ENCODE measurements at places on chromosomes 5 and 9.
A peak's percentile ranks its signal among the peaks of the same experiment; 100 is the strongest.

- no peak for DNase-seq
Measured at GRCh38 chr5:110324876-110325275, 401.6 kb downstream of the TMEM232 start.

- DNase-seq: no peak
Measured at GRCh38 chr5:154482528-154483449, 4.8 kb upstream of the HAND1 start.

GRCh38 chr9:130028493-130029222, 14.3 kb downstream of the FNBP1 start:
- DNase-seq: no peak

DNA sequence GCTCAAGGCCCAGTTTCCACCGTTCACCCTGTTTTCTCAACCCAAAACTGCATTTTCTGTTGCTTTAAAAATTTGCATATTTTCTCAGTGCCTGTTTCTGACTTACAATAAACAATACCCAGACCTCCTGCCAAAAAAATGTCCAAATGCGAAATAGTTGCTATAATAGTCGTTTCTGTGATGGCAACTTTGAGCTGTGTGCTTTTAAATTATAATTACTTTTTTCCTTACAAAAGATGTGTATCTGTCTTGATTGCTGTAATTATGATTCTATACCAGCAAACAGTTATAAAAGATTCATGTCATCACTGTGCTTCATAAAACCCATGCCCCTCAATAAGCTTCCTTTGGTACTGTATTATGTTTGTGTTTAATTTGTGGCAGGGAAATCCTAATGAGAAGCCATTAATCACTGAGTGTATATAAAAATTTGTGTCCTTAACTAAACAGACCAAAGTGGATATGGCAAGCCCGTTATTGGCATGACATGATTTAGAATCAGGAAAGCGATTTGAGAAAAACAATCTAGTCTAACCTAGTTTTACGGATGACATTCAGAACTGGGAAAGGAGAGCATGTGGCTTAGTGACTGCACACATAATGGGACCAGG, 5.4 kb upstream of the SLC1A3 start:
- no peak for DNase-seq

- no peak for DNase-seq
Measured at GRCh38 chr9:97406620-97407177, 5.2 kb upstream of the TDRD7 start.

- DNase-seq: no peak
Measured at GRCh38 chr5:1134478-1134877, 22.6 kb upstream of the SLC12A7 start.

DNA sequence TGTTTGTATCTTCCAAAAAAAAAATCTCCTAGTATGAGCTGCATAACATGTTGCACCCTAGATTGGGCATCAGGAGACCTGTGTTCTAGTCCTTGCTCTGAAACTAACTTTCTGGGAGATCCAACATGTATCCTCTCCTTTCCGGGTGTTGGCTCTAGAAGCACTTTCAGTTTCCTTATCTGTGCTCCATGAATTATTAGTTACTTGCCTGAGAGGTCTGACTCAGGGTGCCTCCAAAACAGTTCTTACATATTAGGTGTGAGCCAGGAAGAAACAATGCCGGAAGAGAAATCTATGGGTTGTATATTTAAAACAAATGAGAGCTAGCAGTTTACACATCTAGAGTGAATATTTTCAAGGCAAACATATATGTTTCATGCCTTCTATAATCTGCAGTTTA, 36.7 kb upstream of the SLC36A2 start:
- no peak for DNase-seq

- no peak for DNase-seq
Measured at GRCh38 chr9:70988551-70988950, 132.9 kb downstream of the TRPM3 start.

DNA sequence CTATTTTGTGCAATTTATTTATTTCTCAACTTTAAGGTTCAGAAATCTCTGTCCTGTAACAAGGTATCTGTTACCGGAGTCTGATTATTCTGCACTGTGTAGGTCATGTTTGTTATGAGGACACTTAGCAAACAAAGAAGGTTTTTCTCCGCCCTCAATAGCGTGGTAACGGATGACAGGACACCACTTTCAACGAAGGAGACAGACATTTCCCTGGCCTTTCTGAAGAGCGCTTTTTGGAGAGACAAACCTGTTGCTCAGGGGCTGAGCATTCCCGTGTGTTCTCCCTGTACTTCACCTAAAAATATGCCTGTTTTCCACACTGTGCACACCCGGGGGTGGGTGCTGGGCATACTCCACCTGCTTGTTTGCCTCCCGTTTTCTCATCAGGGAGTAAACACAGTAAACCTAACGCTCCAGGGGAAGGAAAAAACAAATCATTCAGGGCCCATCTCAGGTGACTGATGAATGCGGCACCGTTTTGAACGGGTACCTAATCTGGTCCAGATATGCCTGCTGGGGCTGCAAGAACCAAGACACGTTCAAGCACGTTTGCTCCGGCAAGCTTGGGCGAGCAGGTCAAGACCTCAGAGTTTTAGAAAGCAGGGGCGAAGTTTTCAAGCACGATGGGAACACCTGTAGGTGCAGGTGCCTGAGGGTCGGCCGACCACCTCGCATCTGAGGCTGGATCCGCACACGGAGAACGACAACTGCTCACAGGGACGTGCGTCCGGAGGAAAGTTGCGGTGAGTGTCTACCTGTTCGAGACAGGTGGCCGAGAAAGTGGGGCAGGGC, 859 bp downstream of the RETREG1 start:
- DNase-seq: peak; percentile 56

GRCh38 chr9:135309763-135310125, 169.8 kb upstream of the PPP1R26 start:
- DNase-seq: no peak

GRCh38 chr9:8655071-8655470, 855.5 kb upstream of the DMAC1 start:
- DNase-seq: no peak

DNA sequence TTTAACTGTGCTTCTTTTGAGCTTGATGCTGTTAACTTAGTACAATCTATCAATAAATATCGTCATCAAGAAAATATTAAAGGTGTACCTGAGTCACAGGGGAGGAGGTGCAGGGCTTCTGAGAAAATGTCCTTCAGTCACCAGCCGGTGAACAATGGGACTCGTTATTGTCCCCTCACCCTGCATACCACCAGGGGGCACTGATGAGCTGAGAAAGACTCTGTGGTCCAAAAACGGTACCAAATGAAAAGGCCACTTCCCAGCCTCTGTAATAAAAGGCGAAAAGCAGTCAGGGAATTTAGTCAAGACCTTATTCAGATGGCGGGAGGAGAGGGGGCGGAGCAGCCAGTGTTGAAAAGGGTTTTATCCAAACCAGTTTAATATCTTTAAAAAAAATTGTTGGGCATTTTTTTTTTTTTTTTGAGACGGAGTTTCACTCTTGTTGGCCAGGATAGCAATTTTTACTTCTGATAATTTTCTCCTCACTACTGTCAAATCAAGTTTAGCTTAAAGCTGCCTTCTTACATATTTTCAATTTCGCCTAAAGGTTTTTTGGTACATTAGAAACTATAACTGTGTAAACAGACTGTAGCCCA, 271.9 kb upstream of the ADAMTS16 start:
- DNase-seq: peak; percentile 53

GRCh38 chr5:108315829-108316228, 66.1 kb downstream of the FBXL17 start:
- no peak for DNase-seq

GRCh38 chr9:36436909-36437308, 36.8 kb upstream of the RNF38 start:
- no peak for DNase-seq

DNA sequence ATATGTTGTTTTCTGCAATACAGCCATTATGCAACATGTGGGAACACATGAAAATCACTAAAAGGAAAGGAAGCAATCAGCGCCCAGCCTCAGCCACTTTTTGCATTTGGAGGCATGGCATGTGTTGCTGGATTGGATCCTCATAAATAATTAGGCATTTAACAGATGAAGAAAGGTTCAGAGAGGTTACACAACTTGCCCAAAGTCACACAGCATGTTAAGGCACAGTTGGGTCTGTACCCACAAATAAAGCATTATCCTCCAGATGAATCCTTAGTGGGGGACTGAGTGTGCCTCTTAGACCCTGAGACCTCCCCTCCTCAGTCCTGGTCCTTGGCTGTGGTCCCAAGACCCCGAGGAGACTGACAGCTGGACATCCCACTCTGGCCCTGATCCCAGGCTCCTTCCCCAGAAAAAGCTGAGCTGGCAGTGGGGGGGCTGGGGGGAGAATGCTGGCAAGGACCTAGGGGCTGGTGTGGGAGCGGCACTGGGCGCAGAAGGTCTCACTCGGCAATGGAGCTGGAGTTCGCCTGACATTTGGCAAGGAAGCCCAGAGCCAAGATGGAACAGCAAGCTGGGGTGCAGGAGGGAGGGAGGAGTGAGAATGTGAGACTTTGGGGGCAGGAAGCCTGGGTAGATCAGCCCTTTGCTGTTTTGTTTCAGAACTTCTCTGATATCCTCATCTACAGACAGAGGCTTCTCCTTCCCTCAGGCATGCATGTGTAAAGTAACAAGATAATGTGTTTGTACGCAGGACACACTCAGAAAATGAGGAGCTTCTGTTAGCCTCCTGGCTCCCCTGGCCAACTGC, 6.9 kb upstream of the AKNA start:
- DNase-seq: no peak

GRCh38 chr5:136679233-136679632, 313.9 kb upstream of the TRPC7 start:
- no peak for DNase-seq

DNA sequence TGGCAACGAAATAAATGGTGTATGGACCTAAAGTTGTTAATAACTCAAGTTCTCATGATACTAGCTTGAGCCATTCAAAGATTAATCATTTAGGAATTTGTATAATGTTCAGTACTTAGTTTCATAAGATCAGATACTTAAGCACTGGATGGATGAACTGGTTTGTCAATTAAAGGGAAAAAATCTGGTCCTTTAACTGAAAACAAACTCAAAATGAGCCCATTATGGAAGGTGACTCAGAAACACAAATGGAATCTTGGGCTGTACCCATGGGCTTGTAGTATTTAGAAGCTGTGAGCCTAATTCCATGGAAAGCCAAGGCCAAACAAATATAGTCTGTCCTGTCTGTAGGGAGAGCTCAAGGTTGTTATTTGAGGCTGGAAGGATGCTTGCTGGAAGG, 27.6 kb upstream of the ADRB2 start:
- DNase-seq: no peak

DNA sequence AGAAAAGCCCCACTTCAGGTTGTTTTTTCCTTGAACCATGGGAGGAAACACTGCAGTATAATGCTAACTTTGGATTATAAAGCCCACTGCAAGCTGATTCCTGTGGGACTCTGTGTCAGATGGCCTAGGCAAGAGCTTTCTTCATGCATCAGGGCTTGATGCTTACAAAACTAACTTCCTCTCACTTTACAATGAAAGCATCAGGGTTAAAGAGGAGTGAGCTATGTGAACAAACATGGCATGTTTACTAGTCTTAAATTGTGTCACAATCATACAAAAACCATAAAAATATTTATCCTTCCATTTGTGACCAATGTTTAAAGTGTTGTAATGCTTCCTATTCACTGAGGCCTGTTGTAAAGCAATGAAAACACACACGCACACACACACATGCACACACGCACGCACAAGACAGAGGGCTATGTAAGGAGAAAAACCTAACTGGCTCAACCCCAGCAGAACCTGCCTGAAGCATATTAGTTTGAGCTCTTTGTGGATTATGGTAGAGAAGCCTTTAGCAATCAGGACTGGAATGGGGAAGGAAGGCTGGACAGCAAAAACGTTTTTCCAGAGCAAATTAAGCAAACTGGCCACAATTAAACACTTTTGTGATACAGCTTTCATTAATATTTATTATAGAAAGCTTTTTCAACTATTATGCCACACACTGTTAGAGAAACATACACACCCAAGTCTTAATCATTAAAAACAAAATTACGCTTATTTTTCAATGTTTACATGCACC, 122.2 kb downstream of the AUH start:
- DNase-seq: no peak

- no peak for DNase-seq
Measured at GRCh38 chr5:119083679-119084078, 12.8 kb downstream of the DMXL1 start.

GRCh38 chr9:18457510-18457909, 16.4 kb upstream of the ADAMTSL1 start:
- no peak for DNase-seq

- no peak for DNase-seq
Measured at GRCh38 chr9:15469406-15469805, 41.4 kb downstream of the PSIP1 start.

GRCh38 chr5:23139338-23140171, 286.4 kb upstream of the CDH12 start:
- peak; percentile 29 for DNase-seq

- no peak for DNase-seq
Measured at GRCh38 chr5:172626031-172626581, 15.0 kb upstream of the NEURL1B start.

DNA sequence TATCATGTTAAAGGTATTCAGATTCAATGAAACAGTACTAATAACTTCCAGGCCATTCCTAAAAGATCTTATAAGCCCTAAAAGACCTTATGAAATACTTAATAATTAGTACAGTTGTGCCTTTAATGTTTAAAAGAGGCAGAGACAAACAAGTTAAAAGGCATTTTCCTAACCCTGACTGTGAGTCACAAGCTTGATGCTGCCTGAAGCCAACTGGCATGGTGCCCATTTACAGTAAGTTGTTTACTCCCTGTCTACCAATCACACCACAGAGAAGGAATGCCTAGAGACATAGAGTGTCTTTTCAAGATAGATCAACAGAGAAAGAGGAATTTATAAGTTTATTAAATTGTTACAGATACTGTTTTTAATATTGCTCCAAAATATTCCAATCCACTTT, 47.8 kb downstream of the NR3C1 start:
- no peak for DNase-seq

DNA sequence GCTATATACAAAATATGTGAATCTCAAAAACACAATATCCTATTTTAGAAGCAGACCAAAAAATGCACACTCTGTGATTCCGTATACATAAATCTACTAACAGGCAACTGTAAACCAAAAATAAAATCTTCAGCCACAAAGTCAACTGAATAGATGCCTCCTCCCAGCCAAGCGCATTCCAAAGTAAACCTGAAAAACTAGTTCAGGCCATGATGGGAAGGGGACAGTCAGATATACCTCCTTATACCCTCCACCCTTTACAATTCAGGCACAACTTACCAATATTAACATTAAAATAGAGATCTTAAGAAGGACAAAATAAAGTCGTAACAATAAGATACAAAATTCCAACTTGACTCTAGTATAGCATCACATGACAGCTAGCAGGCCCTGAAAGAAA, 1604.5 kb upstream of the NUDT12 start:
- no peak for DNase-seq

- no peak for DNase-seq
Measured at GRCh38 chr9:27659571-27659970, 86.3 kb upstream of the C9orf72 start.

DNA sequence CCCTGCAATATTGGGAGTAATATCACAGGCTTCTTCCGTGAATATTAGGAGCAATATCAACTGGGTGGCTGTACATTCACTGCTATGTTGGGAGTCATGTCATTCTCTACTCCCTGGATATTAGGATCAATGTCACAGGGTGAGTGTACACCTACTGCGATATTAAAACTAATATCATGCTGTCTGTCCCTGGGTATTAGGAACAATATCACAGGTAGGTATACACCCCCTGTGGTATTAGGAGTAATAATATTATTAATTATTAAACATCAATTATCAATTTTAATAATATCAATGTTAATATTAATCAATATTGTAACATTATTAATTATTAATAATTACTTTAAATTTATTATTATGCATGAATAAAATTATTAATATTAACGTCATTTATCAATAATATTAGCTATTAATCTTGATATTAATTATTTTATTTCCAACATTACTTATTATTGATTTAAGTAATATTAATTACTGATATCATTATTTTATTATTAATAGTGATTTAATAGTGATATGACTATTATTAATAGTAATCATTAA, 121.9 kb downstream of the TMEM38B start:
- no peak for DNase-seq
